Pulmonary artery endothelial cell (primary cell): ENCODE measurements at places on chromosomes 1 and 21. TPM values are rescaled to one million over a fixed set of nuclear protein-coding genes. Genes with fewer than 3 reads are reported as not detected.

NGF gene
- total RNA-seq: not detected in 2 replicates

TCHH gene
- under 0.01 TPM in 1 of 2 replicates, not detected in the other for total RNA-seq

GIPC2 gene
- 14.6 and 26.1 TPM in 2 replicates for total RNA-seq

GPR25 gene
- total RNA-seq: not detected in 2 replicates

NUP210L gene
- 0.07 and 0.11 TPM in 2 replicates for total RNA-seq

RGSL1 gene
- not detected in 2 replicates for total RNA-seq

CD53 gene
- not detected in 2 replicates for total RNA-seq

LCE1A gene
- not detected in 2 replicates for total RNA-seq

KDF1 gene
- not detected in 2 replicates for total RNA-seq

COX20 gene
- total RNA-seq: 11.3 and 19.8 TPM in 2 replicates

CASQ1 gene
- total RNA-seq: not detected in 2 replicates

RIMKLA gene
- 0.04 and 0.07 TPM in 2 replicates for total RNA-seq

FCN3 gene
- 0.07 TPM in 1 of 2 replicates, not detected in the other for total RNA-seq

OVAAL gene
- not detected in 2 replicates for total RNA-seq

APOBEC4 gene
- total RNA-seq: not detected in 2 replicates

FLAD1 gene
- 29.5 TPM in 2 replicates for total RNA-seq

MROH9 gene
- not detected in 2 replicates for total RNA-seq

TEX38 gene
- not detected in 2 replicates for total RNA-seq

WNT4 gene
- 0.04 and 0.13 TPM in 2 replicates for total RNA-seq

OR2L5 gene
- total RNA-seq: not detected in 2 replicates

TMEM35B gene
- 25.6 and 27.2 TPM in 2 replicates for total RNA-seq

NPPA gene
- total RNA-seq: not detected in 2 replicates

TTLL10 gene
- total RNA-seq: not detected in 2 replicates

SERTAD4 gene
- 1.5 and 3.2 TPM in 2 replicates for total RNA-seq

TEDDM1 gene
- total RNA-seq: not detected in 2 replicates

TOMM40L gene
- 20.4 and 29.7 TPM in 2 replicates for total RNA-seq

DLGAP3 gene
- total RNA-seq: 0.33 TPM in 1 of 2 replicates, not detected in the other

LIN9 gene
- 7.6 and 11.1 TPM in 2 replicates for total RNA-seq

DNAJC6 gene
- 2.5 and 9.4 TPM in 2 replicates for total RNA-seq

AUNIP gene
- 5.1 and 5.8 TPM in 2 replicates for total RNA-seq
